ENCODE measurements at places on chromosomes 16 and 17.

DNA sequence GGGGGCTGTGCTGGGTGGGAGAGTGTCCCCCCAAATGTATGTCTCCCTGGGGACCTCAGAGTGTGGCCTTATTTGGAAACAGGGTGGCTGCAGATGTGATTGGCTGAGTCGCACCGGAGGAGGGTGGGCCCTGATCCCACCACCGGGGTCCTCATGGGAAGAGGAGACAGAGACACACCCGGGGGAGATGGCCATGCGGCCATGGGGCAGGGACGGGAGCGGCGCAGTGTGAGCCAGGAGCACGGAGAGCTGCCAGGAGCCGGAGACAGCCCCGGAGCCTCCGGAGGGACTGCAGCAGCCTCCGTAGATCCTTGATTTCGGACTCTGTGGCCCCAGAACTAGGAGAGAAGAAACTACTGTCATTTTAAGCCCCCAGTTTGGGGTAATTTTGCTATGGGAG is 1.6 kb upstream of the CIBAR2 start:
- DNase-seq = no peak

GRCh38 chr17:69802045-69802740 is 272.8 kb upstream of the KCNJ16 start:
- no peak for DNase-seq

DNA sequence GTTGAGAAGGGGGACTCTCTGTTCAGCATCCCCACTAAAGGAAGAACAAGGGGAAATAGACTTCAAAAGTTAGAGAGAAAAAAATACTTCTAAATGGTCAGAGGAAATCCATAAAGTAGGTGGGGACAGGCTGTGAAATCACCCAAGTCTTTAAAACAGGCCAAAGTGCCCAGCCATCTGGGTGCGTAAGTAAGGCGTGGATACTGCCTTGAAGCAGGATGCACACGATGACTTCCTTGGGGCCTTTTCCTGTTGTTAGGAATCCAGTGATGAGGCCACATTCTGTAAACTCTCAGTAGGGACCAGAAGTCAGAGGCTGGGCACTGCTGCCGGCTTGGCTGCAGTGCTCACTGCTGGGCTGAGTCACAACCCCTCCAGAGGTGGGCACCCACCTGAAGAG is 9.2 kb downstream of the AXIN2 start:
- DNase-seq = no peak

GRCh38 chr16:67993207-67994039 is 5.9 kb downstream of the DPEP2 start:
- DNase-seq = peak; percentile 44

- no peak for DNase-seq
These were observed at the start of gene CDH11 for GRCh38 chr16:65121870-65122723. TSS of gene CDH11 (minus strand) at chr16:65122063. CDS start at chr16:65004869, 117,194 bp downstream.

- no peak for DNase-seq
These were observed 3.9 kb upstream of the NLRC5 start for GRCh38 chr16:56985288-56985961.

DNA sequence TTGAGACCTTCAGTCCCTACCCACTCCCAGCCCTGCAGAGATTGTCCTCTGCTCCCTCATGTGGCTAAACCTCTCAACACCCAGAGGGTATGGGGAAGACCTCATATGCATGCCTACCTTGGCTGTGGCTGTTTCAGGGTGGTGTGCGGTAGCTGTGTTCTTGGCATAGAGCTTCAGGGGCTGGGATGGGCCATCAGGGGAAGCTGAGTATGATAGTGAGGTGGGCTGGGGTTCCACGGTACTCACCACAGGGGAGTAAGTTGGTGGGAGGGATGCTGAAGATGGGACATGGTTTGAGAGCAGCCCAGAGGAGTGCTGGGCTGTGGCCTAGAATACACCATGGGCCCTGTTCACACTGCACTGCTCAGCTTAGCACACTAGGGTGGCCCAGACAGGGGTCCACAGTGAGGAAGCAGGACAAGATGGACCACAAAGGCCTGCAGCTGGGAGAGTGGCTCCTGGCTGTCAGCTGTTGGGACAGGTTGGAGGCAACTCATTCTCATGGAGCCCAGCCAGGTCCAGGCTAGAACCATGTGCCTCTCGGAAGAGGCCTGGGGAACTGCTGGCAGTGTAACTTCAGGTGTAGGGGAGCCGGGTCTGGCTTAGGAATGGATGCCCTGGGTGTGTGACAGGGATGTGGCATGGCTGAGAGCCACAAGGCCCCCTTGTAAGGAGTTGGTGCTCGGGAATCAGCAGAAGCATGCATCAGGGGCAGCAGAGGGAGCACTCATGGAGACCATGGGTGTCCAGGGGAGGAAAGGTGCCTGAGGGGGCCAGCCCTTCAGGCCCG is 3.1 kb downstream of the MFAP4 start:
- DNase-seq = no peak

DNA sequence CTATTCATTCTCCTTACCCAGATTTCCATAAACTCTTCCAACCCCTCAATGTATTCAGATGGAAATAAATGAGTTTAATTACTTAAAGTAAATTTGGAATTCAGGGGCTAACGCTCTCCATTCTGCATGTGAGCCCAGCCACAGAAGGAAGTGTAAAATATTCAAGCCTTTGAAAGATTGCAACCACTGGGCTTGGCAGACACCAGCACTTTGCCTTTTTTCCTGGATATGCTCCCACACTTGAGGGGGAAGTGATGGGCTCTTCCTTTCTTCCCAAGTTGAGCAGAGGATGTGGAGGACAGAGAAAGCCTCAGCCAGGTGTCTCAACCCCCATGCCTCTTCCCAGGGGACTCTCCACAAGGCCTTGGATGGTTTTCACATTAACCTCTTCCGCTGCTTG is 825.1 kb upstream of the EEF2KMT start:
- DNase-seq = no peak

GRCh38 chr16:14018851-14019250 is 52.3 kb upstream of the MRTFB start:
- no peak for DNase-seq

- DNase-seq = no peak
These were observed 1.8 kb downstream of the ZNF23 start for GRCh38 chr16:71460236-71460635.
